BJ (cell line): ENCODE measurements at places on chromosomes 3 and 15.
A peak's percentile ranks its signal among the peaks of the same experiment; 100 is the strongest.

- no peak for DNase-seq
These were observed 935.0 kb downstream of the FHIT start for GRCh38 chr3:60316121-60316797.

DNA sequence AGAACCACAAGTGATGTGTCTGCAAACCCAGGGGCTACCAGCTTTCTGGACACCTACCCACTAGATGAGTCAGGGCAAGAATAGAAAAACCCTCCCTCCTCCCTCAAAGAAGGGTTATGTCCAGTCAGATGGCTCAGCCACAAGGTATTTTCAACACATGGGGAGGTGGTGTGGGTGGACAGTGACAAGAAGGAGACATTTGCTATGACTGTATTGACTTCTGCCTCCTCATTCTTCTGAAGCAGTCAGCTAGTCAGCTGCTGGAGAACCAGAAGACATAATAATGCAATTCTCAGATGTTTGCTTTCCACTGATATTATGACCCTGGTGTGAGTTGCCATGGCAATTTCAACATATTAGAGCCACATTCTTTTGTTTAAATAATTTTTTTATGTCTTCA is 66.7 kb upstream of the GOLGA8B start:
- DNase-seq = peak; percentile 11

DNA sequence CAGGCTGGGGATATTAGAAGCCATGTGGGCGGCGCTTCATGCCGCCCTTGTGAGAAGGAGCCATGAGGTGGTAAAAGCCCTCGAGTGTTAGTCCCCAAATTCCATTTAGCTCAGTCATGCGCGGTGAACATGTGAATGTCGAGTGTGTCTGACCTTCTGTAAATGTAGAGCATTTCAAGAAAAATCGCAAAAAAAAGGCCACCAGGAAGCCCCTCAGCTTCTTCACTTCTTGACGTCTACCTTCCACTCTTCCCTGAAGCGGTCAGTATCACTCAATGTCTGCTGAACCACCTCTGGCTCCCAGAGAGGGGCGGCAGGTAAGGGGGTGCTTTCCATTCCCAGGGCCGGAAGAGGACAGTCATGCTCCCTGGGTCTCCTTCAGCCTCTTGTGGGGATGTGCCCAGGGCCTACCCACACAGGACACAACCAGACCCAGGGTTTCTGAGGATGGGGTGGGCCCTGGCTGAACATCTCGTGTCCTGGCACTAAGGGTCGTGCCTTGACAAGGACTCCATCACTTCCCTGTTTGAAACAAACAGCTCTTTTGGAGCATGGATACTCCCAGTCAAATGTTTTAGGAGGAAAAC is 274.9 kb downstream of the FAM43A start:
- DNase-seq = no peak

DNA sequence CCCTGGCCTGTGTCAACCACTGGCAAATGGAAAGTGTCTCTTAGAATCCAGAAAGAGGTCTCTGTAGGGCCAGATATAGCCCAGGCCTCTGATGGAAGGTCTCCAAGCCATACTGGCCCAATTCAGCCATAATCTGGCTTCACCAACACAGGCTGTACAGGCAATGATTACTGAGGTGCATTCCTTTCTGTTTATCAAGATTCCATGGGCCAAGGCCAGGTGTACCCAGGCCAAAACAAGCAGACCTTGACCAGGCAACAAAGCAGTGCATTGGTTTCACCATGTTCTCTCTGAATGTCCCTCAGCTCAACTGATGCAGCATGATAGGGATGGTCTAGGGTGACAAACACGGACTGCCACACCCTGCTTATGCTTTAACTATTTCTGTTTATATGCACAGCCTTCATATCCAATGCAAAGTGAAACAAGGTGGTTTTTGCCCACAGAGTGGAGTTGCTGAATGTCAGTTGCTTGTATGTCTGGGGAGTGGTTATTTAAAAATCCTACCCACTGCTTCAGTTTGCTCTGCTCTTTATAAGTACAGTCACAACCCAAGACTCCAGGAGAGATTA is 25.2 kb downstream of the CCNL1 start:
- DNase-seq = no peak

DNA sequence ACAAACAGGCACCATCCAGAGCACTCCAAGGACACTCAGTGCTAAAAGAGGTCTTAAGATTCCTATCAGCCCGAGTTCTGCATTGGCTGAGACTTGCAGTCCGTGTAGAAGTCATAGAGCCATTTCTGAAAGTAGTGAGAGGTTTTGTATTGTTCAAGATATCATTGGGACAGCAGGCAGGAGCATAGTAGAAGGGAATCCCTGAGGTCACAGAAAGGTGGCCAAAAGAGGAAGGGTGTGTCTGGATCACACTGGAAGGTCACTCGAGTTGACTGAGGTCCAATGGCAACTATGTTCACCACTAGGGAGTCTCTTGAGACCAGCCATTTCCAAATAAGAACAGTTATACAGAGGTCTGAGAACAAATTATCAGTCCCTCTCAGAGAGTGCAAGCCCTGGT is 468.3 kb downstream of the EPHB1 start:
- no peak for DNase-seq

GRCh38 chr3:49867400-49867799 is 2.3 kb downstream of the CAMKV start:
- DNase-seq = no peak

DNA sequence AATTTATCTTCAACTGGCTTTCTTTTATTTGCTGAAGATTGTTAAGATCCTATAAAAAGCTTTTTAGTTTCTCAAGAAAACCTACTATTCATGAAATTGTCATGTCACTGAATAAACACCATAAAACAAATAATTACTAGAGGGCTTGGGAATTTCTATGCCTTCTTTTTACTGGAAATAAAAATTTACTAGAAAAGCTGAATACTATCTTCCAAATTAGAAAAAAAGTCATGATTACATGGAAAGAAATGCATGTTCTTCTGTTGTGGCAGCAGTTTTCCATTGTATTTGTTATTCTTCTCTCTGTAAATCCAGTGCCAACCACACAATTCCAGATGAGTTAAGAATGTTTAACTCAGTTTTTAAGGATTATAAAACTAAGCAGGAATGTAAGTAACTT is 153.8 kb downstream of the RAP2B start:
- peak; percentile 97 for DNase-seq

DNA sequence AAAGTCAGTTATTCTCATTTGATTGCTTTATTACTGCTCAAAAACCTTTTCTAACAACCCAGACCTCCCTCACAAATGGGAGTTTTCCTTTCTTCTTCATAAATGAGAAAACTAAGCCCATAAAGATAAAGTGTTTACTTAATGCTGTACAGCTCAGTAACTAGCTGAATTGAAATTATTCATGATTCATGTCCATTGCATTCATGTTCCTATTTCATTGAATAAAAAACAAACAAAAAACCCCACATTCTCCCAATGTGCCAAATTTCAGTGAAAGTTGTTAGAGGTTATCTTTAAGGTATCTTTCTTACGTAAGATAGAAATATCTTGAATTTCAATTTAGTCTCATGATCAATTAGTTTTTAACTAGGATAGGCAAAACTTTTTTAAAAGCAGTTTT is 2.8 kb downstream of the PLSCR2 start:
- no peak for DNase-seq

DNA sequence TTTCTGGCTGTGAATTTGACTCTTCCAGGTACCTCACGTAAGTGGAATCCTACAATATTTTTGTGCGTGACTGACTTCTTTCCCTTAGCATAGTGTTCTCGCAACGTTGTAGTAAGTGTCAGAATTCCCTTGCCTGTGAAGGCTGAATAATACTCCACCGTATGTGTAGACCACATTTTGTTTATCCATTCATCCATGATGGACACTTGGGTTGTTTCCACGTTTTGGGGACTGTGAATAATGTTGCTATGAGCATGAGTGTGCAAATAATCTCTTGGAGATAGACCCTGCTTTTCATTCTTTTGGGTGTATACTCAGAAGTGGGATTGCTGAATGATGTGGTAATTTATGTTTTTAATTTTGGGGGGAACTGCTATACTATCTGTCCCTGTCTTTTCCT is 82.2 kb downstream of the APBA2 start:
- DNase-seq = no peak

GRCh38 chr15:80404761-80405553 is 775 bp downstream of the ARNT2 start:
- no peak for DNase-seq

GRCh38 chr15:91319371-91320059 is 219.5 kb downstream of the SV2B start:
- no peak for DNase-seq

DNA sequence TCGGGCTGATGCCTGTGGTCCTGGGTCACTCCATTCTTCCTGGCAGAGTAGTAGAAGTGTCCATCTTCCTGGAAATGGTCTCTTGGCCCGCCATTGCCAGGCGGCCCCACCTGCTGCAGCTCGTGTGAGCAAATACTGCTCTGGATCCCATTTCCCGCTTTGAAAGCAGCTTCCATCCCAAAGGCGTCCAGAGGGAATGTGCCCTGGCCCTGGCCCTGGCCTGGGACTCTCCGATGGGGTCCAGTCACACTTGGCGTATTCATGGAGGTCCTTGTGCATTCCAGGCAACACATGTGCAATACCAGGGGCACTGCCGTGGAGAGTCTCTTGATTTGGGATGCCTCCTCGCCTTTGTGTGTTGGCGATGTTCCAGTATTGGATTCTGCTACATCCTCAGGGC is 111.1 kb downstream of the SNRPN start:
- DNase-seq = no peak

DNA sequence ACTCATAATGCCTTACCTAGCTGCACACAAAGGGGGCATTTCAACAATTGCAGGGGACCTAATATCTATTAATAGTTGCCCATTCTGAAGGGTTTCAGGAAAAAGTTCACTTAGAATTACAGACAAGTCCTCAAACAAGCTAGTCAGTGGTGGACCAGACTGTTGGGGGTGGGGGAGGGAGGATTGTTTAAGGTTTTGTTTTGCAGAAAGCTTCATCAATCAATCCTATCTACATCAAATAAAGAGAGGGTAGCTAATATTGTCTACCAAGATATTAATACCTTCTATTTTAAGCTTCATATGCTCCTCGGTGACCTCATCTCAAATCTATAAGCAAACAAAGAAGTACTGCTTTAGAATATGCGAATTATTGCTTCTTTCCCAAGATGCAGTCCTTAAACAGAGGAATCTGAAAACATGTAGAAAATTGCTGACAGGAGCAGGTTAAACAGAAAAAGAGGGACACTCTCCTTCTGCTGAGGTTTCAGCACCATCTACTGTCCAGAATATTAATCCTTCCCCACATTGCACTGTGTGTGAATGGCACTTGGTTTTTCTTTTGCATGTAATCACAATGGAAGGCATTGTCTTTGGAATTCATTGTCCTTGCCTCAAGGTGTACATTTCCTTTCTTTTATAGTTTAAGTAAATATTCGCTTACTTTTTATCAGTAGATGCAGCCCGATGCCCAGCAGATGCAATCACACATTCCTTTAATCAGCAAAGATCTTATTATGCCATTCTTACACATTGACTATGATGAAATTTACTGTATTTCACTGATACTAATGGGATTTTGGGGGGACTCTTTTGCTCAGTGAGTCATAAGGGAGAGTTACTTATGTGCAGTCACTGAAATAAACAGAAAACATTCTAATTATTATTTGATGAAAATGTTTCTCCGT is 94.7 kb downstream of the IL5RA start:
- no peak for DNase-seq

GRCh38 chr3:110779581-110779980 is 292.0 kb upstream of the NECTIN3 start:
- no peak for DNase-seq

DNA sequence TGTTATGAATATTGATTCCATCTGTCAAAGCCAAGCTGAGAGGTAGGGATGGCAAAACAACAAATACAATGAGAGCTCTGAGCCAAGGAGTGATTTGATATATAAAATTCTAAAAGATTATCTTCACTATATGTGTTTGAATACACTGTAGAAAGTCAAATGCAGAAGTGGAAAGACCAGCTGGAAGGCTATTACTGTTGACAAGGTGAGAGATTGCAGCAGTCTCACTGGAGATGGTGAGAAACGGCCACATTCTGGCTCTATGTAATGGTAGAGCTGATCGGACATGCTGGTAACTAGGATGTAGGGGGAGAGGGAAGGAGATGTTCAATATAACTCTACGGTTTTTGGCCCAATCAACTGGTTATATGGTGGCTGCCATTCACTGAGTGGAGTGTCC is 434.2 kb upstream of the SUCLG2 start:
- DNase-seq = no peak

DNA sequence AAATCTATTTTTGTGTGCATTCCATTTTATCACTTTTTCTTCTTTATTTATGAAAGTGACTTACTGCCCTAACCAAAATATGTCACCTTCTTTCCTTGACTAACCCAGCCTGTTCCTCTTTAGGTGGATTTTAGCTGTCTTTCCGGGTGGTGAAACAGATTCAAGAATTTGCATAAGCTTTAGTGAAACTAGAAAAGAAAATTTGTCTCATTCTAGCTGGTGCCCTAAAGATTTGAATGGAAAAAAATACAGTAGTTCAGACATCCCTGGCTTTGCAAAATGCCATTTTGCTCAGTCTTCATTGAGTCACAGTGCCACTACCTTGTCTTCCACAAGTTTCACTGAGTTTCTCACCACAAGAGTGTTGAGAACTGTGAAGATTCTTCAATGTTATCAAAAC is 28.2 kb upstream of the CCDC50 start:
- no peak for DNase-seq

DNA sequence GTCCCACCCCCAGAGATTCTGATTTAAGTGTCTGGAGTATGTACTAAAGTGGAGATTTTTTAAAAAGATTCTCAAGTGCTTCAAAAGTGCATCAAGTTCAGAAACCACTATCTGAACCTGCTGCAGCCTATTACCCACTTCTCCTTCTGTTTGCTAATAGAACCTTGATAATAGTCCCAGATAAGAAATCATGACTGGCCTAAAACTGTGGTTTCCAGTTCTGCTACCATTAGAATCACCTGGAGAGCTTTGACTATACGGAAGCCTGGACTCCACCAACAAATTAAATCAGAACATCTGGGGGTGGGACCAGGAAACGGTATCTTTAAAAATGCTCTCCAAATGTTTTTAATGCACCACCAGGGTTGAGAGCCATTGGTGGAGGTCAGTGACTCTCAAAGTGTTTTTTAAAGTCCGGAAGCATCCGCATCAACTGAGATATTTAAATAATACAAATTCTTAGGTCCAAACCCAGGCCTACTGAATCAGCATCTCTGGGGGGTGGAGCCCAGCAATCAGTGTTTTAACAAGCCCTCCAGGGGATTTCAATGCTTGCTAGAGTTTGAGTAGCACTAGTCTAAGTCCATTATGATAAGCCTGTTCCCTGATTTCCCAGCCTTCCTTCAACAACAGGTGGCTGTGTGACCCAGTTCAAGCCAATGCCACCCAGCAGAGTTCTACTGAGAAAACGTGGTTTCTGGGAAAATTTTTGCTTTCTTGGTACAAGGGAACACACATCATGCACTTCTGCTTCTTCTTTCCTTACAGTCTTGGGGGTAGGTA is 45.4 kb upstream of the TIPARP start:
- DNase-seq = no peak

GRCh38 chr3:152392272-152392880 is 123.6 kb downstream of the MBNL1 start:
- DNase-seq = no peak

- no peak for DNase-seq
These were observed 18.7 kb downstream of the IGSF11 start for GRCh38 chr3:119015942-119016341.
